ENCODE measurements at places on chromosomes 16 and 17.

DNA sequence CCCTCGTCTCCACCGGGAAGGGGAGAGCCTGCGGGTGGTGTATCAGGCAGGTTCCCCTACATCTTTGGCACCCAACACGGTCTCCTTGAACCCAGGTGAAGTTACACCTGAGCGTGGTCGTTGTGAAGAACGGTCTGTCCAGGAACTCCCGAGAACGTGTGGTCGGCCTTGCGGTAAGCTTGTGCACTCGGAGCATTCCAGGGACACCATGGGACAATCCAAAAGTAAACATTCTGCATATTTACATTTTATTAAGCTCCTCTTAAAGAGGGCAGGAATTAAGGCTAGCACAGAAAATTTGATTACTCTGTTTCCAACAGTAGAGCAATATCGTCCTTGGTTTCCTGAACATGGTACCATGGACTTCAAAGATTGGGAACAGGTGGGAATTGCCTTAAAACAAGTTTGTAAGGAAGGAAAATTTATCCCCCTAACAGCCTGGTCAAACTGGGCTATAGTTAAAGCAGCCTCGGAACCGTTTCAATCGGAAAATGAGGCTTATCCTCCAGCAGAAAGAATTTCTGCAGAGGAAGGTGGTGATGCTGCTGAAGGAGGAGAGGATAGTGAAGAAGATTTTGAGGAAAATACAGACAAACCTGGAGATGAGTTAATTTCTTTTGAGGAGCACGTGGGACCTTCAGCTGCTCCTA lies 18.2 kb downstream of the ALOX15B start:
- DNase-seq: no peak

DNA sequence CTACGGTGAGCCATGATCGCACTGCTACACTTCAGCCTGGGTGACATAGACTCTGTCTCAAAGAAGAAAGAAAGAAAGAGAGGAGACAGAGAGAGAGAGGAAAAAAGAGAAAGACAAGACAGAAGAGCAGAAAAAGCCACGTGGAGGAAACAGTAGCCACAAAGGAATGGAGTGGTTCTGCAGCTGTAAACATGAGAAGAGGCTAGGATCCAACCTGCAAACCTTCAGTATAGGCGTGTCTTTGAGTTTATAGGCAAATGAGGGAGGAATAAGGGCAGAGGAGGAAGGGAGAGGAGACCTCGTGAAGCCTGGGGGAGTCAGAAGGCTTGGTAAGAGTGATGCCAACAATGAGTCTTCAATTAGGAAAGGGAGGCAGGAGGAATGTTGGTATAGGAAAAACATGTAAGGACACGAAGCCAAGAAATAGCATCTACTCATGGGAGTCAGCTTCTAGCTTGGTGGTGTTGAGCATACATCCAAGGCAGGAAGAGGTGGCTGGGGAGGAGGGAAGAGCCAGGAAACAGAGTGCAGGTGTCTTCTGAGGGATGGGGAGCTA lies 3.9 kb downstream of the MED9 start:
- no peak for DNase-seq

DNA sequence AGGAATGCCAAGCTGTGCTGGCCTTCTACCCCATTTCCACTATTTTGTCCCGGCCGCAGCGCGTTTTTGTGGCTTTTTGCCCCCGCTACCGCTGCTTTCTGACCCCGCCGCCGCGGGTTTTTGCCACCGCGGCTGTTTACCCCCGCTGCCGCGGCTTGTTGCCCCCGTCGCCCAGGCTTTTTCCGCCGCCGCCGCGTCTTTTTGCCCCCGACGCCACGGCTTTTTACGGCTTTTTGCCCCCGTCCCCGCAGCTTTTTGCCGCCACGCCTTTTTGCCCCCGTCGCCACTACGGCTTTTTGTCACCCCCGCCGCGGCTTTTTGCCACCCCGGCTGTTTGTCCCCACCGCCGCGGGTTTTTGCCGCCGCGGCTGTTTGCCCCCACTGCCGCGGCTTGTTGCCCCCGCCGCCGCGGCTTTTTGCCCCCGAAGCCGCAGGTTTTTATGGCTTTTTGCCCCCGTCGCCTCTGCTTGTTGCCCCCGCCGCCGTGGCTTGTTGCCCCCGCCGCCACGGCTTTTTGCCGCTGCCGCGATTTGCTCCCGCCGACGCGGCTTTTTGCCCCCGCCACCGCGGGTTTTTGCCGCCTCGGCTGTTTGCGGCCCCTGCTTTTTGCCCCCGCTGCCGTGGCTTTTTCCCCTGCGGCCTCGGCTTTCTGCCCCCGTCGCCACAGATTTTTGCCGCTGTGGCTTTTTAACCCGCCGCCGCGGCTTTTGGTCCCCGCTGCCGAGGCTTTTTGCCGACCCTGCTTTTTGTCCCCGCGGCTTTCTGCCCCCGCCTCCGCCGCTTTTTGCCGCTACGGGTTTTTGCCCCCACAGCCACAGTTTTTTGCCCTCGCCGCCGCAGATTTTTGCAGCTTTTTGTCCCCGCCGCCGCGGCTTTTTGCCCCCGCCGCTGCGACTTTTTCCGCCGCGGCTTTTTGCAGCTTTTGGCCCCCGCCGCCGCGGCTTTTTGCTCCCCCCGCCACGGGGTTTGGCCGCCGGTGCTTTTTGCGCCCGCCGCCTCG lies 520.4 kb upstream of the WSB1 start:
- no peak for DNase-seq

DNA sequence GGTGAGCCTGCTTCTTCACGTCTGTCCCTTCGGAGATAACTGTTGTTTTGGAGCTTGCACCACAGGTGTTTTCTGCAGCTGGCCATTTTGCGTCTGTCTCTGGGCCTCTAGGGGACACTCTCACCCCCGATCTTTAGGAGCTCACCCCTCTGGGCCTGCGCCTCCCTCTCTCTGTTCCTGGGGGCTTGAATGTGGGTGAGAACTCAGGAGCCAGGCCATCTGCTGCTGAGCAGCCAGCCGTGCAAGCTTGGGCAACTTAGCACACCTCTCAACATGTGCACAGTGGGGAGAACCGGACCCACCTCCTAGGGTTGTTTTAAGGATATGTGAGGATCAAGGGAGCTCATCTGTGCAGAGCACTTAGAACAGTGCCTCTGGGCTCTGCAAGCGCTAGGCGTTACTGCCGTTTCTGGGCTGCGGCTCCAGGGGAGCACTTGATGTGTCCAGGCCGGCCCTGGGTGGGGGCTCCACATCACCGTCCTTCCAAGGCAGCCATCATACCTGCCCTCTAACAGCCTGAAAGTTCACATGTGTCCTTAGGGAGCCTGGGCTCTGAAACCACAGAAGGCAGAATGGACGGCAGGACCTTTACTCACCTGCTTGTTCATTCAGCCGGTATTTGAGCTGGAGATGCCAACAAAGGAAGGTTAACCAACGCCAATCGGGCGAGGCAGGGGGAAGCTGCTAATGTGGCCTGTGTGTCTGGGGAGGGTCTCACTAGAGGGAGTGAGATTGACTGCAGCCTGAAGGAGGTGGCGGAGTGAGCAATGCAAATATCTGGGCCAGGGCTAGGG lies 66.3 kb downstream of the MRC2 start:
- DNase-seq: no peak

DNA sequence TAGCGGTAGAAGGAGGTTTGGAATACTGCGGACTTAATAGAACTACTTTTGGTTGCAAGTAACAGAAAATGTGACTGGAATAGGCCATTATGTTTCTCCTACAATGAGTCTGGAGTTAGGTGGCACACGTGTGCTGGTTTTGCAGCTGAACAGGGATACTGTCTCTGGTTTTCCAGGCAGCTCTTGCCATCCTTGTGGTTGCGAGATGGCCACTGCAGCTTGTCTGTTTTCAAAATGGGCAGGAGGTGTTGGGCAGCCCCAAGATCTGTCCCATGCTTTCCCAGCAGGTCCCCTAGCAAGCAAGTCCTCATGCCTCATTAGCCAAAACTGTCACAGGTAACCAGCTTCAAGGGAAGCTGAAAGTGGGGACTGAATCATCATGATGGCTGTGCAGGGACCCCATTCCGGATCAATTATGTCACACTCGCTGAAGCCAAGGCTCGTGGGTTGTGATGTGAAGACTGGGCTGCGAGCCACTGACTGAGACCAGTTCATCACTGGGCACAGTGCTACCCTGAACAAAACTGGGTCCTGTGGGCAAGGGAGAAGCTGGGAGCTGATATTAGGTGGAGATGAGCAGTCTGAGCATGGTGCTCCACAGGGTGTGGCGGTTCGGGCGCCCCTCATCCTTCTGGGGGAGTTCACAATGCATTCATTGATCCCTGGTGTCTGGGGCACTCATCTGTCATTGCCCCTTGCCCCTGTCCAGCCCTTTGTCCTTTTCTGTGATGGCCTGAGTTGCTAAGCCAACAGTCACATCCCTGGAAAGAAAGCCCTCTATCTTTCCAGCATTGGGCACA lies 82.1 kb downstream of the KSR1 start:
- DNase-seq: no peak

- DNase-seq: no peak
Measured at GRCh38 chr16:23512168-23512695, 1.9 kb upstream of the GGA2 start.

GRCh38 chr17:44053125-44053872 lies 13.2 kb downstream of the LSM12 start:
- DNase-seq: no peak

- no peak for DNase-seq
Measured at GRCh38 chr16:18827890-18828289, 26.5 kb upstream of the ARL6IP1 start.

DNA sequence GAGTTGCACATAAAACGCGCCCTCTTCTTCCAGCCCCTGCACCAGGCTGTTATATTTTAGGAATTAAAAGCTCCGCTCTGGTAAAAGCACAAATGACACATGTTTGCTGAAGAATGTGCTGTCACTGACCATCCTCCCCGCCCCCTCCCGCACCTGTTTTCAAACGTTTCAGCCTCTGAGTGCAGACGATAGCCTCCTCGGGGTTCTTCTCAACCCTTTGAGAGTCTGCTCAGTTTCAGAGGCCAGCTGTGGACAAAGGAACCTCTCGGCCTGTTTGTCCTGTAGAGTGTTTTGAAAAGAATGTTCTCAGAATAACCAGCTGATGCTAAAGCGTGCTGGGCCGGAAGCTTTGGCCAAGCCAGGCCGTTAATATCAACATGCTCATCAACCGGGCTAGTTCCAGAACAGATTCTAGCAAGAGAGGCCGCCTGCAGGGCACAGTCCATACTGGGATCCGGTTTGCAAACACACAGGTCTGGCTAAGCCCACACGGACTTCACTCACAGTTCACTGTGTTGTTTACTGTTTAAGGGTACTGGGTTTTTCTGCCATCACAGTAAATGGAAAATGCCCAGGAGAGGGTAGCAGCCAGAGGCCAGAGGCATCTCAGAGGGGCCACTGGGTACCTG lies 6.4 kb upstream of the CACNG4 start:
- no peak for DNase-seq

DNA sequence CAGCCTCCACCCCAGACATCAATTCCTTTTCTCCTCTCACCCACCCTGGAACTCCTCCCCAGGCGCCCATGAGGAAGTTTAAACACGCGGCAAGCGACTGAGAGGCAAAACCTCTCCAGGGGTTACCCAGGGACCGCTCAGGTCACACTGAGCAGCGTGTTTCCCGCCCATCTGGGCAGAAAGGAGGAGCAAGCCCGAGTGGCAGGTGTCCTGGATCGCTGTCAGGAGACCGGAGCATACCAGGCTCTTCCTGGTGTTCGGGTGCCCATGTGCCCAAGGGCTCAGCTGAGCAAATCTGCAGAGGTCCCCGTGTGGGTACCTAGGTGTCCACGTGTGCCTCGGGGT lies 491 bp downstream of the SLC25A19 start:
- DNase-seq: no peak

- DNase-seq: peak; percentile 47
Measured at GRCh38 chr16:57539072-57539796, 2.9 kb upstream of the CCDC102A start.

DNA sequence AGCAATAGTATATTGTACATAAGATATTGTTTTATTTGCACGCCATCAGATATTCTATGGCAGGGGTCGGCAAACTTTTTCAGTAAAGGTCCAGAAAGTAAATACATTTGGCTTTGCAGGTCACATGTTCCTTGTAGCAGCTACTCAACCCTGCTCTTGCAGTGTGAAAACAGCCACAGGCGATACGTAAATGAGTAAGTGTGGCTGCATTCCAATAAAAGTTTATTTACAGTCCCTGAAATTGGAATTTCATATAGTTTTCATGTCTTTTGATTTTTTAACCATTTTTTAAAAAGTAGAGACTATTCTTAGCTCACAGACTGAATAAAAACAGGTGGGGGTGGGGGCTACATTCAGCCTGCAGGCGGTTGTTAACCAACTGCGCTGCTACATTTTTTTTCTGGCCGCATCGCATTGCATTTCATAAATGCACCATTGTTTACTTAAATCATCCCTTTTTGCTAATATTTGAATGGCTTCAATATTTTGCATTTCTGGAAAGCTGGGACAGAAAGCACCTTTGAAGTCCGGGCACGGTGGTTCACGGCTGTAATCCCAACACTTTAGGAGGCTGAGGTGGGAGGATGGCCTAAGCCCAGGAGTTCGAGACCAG lies 50.5 kb upstream of the HAPSTR1 start:
- no peak for DNase-seq

GRCh38 chr16:1147027-1147426 lies 5.9 kb upstream of the CACNA1H start:
- no peak for DNase-seq

- DNase-seq: no peak
Measured at GRCh38 chr17:28326114-28326513, 7.1 kb downstream of the TMEM97 start.

DNA sequence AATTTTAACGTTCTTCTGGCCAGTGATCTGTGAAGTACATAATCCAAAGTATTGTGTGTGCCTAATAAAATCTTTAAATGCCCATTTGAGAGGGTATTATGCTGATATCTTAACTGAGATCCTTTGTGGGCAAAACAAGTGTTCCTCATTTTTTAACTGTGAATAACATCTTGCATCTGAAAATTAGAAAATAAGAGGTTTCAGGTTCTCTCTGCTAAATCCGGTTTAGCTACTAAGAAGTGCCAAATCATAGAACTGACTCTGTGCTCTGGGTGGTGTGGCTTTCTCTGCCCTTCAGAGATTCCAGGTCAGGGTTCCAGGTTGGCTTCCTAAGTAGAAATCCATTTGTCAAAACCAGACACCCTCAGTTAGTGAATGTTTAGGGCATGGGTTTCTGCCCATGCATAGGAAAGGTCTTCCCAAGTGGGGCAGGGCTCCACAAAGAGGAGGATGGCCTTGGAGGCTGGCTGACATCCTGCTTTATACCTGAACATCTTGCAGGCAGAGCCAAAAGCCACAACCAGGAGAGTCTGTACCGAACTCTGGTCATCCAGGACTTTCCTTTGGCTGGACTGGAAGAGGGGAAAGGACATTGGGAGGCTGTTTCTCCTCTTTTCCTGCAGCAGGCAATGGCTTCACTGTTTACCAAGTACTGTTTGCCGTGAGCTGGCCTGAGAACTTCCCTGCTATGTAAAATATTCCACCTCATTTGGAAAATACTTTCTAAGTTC lies 8.5 kb downstream of the ALDH3A2 start:
- DNase-seq: no peak

DNA sequence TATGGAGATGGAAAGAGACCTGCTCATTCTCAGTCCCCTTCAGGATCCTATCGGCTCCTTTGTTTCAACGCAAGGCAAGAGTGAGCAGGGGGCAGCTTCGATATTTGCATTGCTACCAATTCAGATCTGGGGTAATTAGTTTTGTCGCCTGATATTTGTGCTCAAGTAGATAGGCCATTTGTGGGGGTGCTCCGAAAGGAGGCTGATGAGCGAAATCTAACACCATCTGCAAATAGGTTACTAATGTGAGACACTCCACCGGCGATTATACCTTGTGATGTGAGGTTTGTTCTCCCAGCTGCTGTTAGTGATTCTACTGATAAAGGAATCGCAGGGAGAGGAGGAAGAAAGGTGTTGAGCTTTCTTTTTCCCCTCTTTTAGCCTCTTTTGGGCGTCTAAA lies 31.5 kb downstream of the WSCD1 start:
- no peak for DNase-seq
